Body of pancreas (tissue), 4 donors: ENCODE measurements at places on chromosomes 1 and 21.

- no peak for DNase-seq
Observed at GRCh38 chr1:162498496-162498810, 835 bp downstream of the UHMK1 start.

- DNase-seq, result no peak
Observed at GRCh38 chr21:21714426-21714825, 716.2 kb downstream of the NCAM2 start.

DNA sequence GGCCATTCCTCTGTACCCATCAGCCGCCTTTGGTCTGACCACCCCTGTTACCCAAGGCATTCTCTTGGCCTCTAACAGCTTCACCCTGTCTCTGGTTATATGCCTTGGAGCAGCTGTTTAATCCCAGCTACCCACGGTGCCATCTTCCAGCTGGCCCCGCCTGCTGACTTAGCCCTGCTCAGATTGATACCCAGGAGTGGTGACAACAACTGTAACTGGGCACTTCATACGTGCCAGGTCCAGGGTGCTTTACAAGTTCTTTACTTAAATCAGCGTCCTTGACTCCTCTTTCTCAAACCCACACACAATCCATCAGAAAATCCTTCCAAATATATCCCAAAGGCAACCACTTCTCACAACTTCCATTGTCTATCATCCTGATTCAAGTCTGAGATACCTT lies 37.2 kb upstream of the HMGB4 start:
- no peak for DNase-seq

DNA sequence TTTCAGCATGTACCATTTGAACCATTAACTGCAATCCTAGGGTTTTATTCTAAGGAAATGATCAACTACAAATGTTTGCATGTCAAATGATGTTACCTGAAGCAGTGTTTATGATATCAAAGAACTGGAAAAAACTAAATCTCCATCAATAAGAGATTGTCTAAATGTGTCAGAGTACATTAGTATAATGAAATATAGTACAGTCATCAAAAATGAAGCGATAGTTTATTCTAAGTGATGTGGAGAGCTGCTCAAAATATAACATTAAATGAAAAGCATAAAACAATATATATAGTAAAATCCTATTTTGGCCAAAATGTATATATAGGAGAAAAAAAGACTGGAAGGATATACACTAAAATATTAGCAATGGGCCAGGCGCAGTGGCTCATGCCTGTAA lies 24.0 kb downstream of the AKNAD1 start:
- DNase-seq, result no peak

GRCh38 chr1:197911857-197912696 lies 5.1 kb upstream of the LHX9 start:
- DNase-seq, result no peak
